Tibial nerve (tissue), 4 donors: ENCODE measurements at places on chromosomes 13 and 19.

DNA sequence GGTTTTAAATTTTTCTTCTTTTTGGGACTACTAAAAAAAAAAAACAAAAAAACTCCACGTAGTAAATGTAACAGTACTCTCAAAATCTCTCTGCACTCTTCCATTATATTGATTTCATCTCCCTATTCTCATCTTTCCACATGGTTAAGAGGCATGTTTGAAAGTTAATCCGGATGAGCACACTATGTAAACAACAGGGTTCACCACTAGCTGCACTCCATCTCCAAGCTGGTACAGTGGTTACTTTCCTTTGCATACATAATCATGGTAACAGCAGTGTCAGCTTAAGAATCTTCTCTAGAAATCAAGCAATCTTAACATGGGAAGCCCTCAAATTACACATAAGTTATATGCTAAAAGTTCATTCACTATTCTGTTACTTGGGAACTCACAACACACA is 92.6 kb downstream of the MIPEP start:
- DNase-seq, result no peak

DNA sequence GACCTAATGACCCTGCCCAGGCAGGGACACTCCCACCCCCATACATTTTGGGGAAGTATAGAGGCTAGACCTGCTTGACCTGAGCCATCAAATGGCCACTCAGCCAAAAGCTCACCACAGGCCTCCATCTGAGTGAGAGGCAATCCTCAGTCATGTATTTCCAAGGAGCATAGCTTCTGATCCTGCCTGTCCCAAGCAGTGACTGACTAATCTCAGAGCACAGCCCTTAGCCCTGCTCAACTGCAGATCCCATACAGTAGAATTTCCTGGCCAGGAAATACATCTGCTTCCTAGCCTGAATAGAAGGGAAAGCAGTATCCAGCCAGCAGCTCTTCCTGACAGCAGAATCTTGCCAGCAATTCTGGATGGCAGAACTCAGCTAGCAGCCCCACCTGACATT is 880.6 kb upstream of the GPC6 start:
- DNase-seq, result no peak

- DNase-seq, result no peak
Measured at GRCh38 chr19:33221638-33222037, 4.0 kb downstream of the SLC7A10 start.

DNA sequence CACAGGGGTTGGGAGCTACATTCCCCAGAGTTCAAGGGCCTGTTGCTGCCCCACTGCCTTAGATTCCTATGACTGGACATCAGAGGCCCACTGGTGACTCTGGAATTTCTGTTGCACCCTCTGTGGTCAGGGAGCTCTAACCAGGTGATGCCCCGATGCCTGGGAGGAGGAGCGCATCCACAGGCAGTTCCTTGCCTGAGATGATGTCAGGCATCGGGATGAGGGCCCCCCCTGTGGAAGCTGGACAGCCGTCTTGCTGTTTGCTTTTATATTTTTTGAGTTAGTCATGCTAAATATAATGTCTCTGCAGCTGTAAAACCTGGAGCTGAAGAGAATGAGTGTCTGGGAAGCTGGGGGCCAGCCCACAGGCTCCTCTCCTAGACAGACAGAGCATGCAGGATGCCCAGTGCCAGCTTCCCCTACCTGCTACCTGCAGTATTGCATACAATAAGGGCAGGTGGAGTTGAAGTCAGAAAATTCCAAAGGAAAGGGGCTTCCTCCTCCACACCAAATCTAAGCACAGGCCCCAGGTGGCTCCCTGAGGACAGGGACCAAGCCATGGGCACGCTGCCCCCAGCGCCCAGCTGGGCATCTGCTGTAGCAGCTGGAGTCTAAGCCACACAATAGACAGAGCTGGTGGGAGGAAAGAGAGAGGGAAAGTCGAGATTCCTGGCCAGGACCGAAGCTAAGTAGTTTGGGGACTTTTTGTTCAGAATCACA is 16.2 kb downstream of the COL4A2 start:
- DNase-seq, result no peak

DNA sequence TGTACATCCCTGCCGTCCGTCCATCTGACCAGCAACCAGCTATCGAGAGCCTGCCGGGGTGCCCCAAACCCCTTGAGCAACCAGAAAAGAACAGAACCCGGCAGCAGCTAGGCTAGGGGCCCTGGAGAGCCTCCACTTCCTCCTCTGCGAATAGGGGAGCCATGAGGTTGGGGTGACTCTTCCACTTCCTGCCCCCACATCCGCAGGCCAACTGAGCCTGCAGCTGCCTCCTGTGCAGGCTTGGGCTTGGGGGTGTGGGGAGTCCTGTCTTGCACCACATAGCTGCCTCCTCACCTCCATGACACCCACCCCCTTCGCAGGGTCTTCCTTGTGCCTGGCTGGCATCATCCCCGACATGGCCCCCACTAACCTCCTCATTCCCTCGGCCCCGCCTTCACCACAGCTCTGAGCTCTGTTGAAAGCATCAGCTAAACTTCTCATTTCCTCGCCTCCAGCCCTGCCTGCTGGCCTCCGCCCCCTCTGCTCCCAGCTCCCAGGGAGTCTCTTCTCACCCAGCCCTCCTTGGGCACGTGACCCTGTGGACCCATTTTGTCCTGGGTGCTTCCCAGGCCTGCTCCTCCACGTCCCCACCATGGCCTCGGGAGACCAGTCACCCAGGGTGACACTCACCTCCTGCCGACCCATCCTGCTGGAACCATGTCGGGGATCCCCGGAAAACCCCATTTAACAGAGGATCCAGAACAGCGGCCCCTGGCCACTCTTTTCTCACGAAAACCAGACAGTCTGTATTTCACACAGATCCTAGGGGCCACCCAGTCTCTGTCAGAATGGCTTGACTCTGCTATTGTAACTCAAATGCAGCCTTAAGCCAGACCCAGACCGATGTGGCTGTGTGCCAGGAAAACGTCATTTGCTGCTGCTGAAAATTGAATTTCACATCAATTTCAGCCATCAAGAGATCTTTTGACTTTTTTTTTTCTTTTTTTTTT is 50.4 kb downstream of the MYO9B start:
- DNase-seq, result no peak

- DNase-seq, result no peak
Measured at GRCh38 chr13:28181413-28181812, 43.1 kb downstream of the PAN3 start.

- peak; percentile 50 for DNase-seq
Measured at GRCh38 chr19:1856698-1857603, 6.4 kb downstream of the KLF16 start.

DNA sequence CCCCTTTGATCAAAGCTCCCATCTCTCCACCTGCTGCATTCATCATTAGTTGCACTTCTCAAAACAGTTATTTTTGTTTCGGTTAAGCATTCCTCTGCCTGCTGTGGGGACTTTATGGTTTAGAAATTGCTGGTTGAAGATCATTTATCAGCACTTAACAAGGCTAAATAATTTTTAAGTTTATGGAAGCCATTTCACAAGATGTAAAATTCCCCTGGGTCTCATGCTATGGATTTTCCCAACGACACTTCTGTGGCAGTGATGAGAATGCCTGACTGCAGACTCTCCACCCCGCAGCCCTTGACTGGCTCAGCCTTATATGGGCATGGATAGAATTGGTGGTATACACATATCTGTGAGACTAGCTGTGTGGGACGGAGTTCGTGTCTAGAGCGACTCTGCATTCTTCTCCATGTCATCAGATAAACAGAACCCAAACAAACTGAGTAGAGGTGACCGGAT is 52.8 kb downstream of the COL4A2 start:
- DNase-seq, result no peak

DNA sequence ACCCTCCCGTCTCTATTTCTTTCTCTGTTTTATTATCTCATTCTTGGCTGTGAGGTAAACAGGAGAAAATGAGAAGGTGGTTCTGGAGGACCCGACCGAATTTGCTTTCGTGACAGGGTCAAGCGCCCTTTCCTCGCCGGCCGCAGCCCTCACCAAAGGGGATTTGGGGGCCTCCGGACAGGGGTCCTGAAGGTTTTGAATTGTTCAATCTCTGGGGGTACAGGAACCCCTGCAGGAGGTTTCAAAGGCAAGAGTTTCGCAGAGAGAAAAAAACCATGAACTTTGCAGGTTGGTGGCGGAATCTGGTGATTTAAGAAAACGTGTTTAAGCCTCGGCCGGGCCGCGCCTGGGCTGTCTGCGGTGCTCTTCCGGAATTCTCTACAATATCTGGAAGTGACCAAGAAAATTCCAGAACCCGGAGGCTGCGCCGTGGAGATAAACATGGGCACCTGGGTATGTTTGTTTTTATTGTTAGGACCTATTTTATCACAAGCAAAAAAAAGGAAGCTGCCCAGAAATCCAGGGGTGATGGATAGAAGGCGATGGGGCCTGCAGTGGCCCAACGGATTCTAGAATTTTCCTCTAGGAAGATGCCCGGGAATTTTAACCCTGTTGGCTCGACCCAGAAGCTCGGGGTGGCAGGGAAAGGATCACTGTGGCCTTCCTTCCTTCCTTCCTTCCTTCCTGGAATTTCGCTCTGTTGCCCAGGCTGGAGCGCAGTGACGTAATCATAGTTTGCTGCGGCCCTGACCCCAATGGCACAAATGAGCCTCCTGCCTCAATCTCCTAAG is 14.2 kb upstream of the PTBP1 start:
- no peak for DNase-seq

DNA sequence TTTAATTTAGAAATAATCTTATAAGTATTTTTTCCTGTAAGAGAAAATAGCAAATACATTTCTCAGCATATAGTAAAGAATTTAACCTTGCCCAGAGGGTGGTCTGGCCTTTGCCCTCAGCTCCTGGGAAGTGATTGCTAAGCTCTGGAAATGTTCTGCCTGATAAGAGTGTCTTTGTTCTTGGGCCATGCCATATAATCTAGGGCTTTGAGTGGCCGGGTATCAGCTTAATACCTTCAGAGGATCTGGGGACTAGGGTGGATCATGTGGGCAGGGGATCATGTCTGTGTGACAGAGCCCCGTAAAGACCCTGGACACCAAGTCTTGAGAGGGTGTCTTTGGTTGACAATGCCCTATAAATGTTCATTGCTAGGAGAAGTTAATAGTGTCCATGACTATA is 1032.4 kb upstream of the MIR17HG start:
- DNase-seq, result no peak

DNA sequence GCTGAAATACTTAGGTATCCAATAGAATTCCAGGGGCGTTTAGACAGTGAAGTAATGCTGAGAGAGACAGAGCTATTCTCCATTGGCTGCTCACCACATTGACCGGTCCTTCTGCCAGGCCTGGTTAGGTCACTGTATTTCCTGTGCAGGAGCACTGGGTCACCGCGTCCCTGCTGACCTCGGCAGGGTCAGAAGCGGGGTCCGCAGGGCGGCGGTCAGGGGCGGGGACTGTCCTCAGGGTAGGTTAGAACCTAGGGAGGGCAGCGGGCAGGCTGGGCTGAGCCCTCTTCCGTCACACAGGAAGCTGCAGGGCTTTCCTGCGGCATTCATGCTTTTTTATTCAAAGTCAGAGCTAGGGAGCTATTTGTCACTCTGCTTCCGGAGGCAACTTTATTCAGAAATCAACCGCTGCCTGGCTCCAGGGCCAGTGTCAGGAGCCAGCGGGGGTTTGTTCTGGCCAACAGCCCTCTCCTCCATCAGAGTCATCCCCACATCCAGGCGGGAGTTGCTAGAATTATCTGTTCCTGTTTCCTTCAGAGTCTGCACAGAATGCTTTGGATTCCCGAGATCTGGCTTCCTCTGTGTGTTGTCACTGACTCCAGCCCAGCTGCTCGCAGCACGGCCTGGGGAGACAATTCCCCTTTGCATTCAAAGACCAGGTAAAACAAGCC is 81.2 kb upstream of the WASF3 start:
- DNase-seq, result no peak

GRCh38 chr19:50202386-50202785 is 1.0 kb upstream of the MYH14 start:
- no peak for DNase-seq

DNA sequence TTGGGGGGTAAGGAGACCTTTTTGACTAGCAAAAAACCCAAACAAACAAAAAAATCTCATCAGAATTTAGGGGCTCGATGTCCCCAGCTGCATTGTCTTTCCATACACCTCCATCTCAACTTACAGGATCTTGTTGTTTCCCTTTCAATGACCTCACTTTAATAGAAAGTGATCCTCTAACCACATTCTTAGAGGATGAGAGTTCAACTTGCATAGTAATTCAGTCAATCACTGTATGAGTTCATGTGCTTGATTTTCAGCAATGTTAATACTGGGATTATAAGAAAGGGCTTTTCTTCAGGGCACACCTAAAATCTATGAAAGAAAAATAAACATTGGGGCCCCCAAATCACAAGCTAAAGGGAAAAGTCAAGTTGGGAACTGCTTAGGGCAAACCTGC is 1512.0 kb downstream of the SLITRK1 start:
- DNase-seq, result no peak

DNA sequence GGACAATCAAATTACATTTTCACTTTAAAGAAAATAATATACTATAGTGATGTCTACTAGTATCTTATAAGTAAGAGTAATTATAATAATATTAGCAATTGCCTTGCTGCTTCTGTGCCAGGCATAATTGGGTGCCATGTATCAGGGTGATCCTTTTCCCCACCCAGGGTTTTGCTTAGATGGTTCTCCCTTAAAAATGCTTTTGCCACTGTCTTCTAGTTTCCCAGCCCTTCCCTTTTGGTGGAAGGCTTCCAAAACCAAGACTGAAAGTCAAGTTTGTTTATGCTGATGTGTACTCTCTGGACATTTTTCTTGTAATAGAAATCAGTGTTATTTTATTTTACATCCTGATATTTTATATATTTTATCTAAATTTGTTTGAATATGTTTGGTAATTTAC is 77.8 kb downstream of the ITGBL1 start:
- no peak for DNase-seq

GRCh38 chr19:788983-789700 is 8.1 kb upstream of the PTBP1 start:
- DNase-seq, result no peak
